ENCODE measurements at places on chromosomes 5 and 9. TPM values are rescaled to one million over a fixed set of nuclear protein-coding genes. Genes with fewer than 3 reads are reported as not detected.

The STING1 gene
- total RNA-seq: 0.26 TPM

The OR1Q1 gene
- not detected for total RNA-seq

The TOR4A gene
- 9.2 TPM for total RNA-seq

The PCDHA1 gene
- total RNA-seq: 0.50 TPM

The NR2F1 gene
- total RNA-seq: not detected

The CACFD1 gene
- total RNA-seq: 13.4 TPM

The MEIKIN gene
- not detected for total RNA-seq

The LECT2 gene
- not detected for total RNA-seq

The SH3PXD2B gene
- total RNA-seq: 72.9 TPM

The CCNB1 gene
- 338 TPM for total RNA-seq

The PHYHD1 gene
- total RNA-seq: 14.1 TPM

The CYLC2 gene
- not detected for total RNA-seq

The PTGDS gene
- total RNA-seq: 2.3 TPM

The CTSL gene
- total RNA-seq: 34.4 TPM

The IFNA6 gene
- total RNA-seq: not detected

The ALDH1A1 gene
- 0.82 TPM for total RNA-seq

The AK8 gene
- 0.52 TPM for total RNA-seq

The SPARC gene
- 438 TPM for total RNA-seq

The PCDHA3 gene
- total RNA-seq: 0.67 TPM

The IRX2 gene
- 47.5 TPM for total RNA-seq

The HMGCS1 gene
- total RNA-seq: 230 TPM

The TEX48 gene
- not detected for total RNA-seq

The ANKDD1B gene
- not detected for total RNA-seq

The BTNL3 gene
- not detected for total RNA-seq

The C5orf52 gene
- not detected for total RNA-seq

The SLC6A18 gene
- not detected for total RNA-seq

Measured in H1 (cell line).